Naive thymus-derived CD8-positive, alpha-beta T cell (primary cell): ENCODE measurements at places on chromosomes 11 and 22. TPM values are rescaled to one million over a fixed set of nuclear protein-coding genes. Genes with fewer than 3 reads are reported as not detected.

The TNNT3 gene
- 29.7 TPM for total RNA-seq

The GLYATL1 gene
- not detected for total RNA-seq

The RTL10 gene
- total RNA-seq: 33.0 TPM

The NPAS4 gene
- not detected for total RNA-seq

The BDNF gene
- not detected for total RNA-seq

The PAK1 gene
- total RNA-seq: 28.9 TPM

The SAA4 gene
- total RNA-seq: not detected

The OR10A2 gene
- not detected for total RNA-seq

The POLR3H gene
- 50.5 TPM for total RNA-seq

The TRIM48 gene
- not detected for total RNA-seq

The RRM1 gene
- total RNA-seq: 29.8 TPM

The USP28 gene
- 21.6 TPM for total RNA-seq

The C11orf91 gene
- not detected for total RNA-seq

The NAT10 gene
- 92.8 TPM for total RNA-seq

The FAM180B gene
- total RNA-seq: not detected
